Naive thymus-derived CD4-positive, alpha-beta T cell (primary cell): ENCODE measurements at places on chromosomes 13 and 19.

GRCh38 chr13:22486490-22486889 lies 694.3 kb upstream of the SGCG start:
- DNase-seq = no peak

- no peak for DNase-seq
These were observed 19.0 kb downstream of the N4BP2L1 start for GRCh38 chr13:32409001-32409313.

DNA sequence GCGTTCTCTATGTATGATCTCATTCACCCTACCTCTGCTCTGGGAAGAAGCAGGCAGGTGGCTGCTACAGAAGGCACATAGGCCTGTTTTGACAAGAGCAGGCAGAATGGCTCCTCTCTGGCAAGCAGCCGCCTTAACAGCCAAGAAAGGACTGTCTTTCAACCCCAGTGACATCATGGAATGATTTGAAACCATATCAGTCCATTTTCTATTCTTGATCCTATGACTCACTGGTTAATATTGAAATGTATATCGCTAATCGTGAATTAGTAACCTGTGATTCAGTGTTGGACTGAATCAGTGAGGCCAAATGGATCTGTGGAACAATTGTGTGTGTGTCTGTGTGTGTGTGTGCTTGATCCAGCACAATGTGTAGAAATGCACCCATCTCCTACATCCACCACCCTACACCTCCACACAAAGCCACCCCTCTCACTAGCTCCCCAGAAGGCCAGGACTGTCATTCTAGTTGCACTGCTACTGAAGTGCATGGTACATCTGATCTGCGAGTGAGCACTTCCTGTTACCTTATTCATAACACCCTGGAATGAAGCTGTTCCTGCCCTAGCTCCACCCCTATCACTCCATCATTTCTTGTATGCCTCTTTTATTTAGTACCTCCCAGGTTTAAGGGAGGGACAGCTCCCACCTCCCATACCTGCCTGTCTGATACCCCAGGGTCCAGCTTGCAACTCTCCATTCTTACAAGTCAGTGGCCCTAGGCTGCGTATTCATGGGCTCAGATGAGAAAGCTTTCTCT lies 460.0 kb downstream of the FOXO1 start:
- no peak for DNase-seq

DNA sequence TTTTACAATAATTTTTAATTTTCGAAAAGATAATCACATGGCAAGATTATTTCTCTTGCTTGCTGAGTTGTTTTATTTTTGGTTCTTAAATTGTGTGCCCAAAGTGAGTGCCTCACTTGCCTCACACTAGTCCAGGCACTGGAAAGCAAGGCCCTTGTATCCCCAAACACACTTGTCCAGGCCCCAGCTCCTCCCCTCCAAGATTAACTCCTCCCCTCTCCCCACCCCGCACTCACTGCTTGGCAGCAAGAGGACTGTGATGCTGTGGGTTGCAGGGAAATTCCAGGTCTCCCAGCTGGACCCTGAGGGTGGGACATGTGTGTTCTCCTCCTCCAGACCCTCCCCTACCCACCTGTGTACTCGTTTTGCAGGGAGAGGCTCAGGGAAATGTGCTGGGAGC lies 3.9 kb downstream of the SIGLEC12 start:
- DNase-seq = no peak

- DNase-seq = no peak
These were observed 148.1 kb upstream of the ZNF536 start for GRCh38 chr19:30223866-30224688.

GRCh38 chr13:26534036-26534726 lies 23.3 kb upstream of the WASF3 start:
- no peak for DNase-seq

DNA sequence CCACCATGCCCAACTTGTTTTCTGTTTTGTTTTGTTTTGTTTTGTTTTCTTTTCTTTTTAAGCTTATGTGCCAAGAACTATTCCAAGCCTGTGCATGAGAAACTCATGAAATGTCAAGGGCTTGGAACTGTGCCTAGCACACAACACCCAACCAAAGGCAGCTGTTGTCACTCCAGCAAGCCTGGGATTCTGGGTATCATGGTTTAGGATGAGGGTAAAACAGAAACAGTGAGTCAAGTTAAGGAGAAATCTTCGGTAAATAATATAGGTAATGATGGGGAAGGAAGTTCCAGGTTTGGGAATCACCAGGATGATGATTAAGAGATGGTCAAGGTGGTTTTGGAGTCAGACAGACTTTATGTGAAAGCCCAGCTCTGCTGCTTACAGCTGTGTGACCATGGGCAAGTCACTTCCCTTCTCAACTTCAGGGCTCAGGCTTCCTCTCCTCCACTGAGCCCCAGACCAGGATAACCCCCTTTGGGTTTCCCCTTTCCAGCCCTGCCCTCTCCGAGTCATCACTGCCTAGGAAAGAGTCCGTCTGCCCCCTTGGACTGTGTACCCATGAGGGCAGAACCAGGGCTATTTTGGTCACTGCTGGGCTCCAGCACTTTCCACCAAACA lies 5.0 kb downstream of the PVR start:
- no peak for DNase-seq

DNA sequence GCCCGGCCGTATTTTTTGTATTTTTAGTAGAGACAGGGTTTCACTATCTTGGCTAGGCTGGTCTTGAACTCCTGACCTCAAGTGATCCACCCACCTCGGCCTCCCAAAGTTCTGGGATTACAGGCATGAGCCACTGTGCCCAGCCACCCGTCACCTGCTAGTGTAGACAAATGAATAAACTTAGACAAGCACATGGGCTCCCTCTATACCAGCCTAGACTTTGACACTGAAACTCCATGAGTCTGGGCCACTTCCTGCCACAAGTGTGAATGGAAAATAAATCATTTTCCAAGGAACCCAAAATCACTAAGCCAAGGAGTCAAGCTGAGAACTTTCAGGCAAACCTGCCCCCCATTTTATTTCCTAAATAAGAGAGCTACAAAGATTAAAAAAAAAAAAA lies 27.0 kb upstream of the TPT1 start:
- DNase-seq = no peak

GRCh38 chr13:22193070-22193469 lies 522.2 kb downstream of the FGF9 start:
- DNase-seq = no peak

GRCh38 chr19:14629557-14629956 lies 45.1 kb downstream of the ADGRE3 start:
- no peak for DNase-seq

DNA sequence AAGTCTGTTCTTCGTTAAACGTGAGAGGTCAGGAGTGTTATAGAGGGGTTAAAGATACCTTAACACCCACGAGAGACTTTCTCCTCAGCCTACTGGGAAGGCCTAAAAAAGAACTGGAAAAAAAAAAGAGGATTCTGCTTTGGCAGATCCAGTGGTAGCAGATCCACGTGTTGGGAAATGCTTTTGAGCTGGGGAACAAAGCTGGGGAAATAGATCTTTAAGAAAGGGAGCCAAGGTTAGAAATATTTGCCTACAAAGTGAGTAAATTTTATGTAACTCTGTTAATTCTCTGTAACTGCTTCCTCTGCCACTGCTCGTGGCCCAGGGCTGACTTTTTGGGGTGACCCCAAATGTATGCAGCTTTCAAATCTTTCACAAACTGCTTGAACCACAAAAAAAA lies 11.7 kb downstream of the RFX2 start:
- DNase-seq = no peak

GRCh38 chr19:4815426-4816201 lies 15.9 kb downstream of the TICAM1 start:
- DNase-seq = peak; percentile 69

GRCh38 chr19:27738569-27739193 lies 1474.3 kb downstream of the UQCRFS1 start:
- DNase-seq = no peak

DNA sequence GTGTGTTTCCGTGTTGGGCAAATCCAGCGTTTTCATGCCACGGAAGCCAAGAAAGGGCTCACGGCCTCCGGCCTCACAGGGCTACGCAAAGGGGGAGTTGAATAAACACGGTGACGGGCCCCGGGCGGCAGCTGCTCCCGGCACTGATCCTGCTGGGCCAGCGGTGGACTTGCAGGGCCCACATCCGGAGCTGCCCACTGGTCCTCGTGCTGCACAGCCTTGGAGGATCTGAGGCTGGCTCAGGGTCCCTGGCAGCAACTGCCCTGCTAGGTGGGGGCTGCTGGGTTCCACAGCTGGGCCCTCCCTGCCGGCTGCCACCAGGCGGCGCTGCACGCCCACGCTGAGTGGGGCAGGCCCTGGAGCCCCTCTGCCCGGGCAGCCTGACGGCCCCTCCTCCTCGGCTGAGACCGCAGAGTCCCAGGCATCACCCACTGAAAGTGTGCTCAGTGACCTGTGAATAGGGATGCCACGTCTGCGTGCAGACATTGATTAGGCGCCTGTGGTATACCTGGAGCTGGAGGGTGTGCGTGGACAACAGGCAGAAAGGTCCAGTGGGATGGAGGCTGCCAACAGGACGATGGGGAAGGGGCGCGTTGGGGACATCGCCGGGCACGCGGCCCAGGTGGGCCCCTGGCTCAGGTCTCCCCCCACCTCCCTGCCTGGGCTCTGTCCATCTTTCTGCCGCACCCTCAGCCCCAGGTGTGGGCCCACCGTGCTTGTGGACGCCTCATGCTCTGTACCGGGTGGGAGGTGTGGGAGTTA lies 5.3 kb upstream of the HCN2 start:
- DNase-seq = peak; percentile 76

DNA sequence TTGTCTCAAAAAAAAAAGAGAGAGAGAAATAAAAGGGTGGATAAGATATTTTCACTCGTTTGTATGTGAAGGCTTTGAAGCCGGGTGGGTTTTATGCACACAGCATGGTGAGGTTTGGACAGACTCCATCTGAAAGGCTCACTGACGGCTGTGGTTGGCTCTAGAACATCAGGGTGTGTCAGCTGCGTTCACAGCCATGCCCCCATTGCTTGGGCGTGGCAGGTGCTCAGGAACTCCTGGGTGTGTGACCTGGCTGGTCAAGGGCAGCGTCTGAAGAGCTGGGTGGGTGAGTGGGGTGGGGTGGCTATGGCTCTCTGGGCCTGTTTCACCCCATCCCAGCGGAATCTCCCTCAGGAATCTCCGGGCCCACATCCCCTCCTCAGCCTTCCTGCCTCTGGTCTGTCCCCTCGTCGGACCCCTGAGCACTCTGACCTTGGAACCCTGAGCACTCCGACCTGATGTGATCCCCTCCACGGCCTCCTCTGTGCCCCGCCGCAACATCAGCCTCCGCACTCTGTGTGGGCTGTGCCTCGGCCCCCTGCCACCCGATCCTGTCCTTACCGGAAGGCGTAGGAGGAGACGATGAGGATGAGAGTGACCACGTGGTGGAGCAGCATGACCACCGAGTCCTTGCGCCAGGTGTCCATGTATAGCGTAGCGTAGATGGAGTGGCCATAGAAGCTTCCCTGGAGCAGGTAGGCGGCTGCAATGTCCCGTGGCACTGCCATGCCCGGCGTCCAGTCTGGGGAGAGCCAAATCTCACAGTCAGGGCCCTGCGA lies 12.2 kb downstream of the CERS1 start:
- DNase-seq = no peak

GRCh38 chr19:1088416-1089010 lies 6.7 kb downstream of the POLR2E start:
- DNase-seq = no peak

DNA sequence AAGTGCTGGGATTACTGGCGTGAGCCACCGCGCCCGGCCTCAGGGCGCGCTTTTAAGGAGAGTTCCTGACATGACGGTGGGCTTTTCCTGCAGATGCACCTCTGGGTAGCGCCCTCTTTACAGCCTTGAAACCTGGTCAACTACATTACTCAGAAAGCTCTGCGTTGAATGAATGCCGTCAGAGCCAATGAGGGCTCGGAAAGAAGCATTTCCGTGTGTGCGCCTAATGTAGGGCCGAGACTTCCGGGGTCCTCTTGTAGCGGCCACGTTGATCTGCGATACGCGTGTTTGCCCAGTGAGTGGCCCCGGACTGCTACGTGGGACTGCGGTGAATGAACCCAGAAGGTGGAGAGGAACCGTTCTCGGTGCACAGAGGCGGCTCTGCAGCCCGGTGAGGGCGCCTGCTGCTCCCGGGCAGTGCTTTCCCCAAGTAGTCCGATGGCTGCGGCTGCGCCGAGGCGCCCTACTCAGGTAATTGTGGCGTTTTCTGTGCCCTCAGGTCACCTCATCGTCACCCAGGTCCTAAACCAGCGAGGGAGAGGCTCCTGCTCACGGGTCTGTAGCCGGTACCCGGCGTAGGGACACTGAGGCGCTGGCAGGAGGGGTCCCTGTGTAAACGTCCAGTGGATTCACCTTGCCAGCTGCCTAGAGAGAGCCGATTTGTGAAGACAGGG lies 4.9 kb upstream of the ZNF552 start:
- peak; percentile 72 for DNase-seq

DNA sequence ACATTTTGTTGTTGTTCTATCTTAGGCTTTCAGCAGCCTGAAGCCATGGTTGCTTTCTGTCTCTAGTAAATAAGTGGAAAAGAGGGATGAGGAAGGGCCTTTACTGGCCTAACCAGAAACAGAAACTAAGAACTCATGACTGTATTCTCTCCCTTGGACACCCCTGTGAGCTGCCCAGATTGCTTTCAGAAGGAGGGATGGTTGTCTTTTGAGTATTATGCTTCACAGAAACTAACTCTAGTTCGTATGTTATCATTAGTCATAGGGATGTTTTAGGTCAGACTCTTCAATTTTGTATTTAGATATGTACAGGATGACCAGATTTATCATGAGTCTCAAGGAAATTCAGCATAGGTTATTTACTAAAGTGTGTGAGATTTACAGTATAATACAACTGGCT lies 17.5 kb downstream of the BORA start:
- no peak for DNase-seq

DNA sequence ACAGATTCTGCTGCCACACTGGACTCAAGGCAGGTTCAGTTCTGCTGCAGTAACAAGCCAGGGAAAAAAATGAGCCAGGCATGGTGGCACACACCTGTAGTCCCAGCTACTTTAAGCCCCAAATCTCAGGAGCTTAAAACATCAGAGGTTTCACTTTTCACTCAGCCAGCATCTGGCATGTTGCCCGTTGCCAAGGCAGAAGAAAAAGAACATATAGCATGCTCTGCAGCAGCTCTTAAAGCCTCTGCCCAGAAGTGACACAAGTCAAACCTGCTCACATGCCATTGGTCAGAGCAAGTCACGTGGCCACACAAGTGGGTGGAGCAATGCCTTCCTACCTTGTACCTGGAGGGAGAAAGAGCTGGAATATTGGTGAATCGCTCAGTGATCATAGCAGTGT lies 14.7 kb upstream of the ADGRE5 start:
- DNase-seq = peak; percentile 93

DNA sequence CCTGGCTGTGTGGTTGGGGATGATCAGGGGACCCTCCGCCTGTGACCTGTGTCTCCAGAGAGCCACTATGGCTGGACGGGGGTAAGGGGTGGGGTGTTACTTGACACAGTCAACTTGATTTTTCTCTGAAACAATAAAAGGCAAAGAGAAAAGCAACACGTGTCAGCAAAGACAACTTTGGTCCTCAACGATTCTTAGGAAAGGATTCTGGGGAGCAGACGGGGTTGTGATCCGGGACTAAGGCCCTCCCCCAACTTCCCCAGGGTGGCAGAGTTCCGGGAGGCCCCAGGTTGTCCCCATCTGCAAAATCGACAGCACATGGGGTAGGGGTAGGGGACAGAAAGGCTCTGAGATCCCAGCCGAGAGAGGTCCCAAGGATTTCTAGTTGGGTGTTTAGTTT lies 46.2 kb downstream of the COLGALT1 start:
- no peak for DNase-seq
